ENCODE measurements at places on chromosomes 16 and 17.

- DNase-seq, result no peak
Observed at GRCh38 chr16:468068-468821, 42.8 kb downstream of the RAB11FIP3 start.

- no peak for DNase-seq
Observed at GRCh38 chr17:50363217-50364060, 9.5 kb downstream of the MRPL27 start.

DNA sequence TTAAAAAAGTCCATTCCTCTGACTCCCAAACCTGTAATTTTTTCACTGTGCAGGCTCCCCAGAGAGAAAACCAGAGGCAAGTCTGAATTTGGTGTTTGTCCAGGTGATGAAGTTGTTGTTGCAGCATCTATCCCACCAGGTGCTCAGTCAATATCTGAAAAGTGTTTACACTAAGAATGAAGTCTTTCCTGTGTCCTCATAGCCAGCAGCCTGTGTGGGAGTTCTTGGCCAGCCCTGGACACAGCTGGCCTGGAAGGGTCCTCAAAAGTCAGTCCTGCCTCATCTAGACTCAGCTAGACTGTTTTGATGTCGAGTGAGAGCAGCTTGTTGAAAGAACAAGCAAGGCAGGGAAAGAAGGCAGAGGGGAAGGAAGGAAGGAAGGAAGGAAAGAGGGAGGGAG is 3.3 kb upstream of the PMP22 start:
- DNase-seq, result no peak

DNA sequence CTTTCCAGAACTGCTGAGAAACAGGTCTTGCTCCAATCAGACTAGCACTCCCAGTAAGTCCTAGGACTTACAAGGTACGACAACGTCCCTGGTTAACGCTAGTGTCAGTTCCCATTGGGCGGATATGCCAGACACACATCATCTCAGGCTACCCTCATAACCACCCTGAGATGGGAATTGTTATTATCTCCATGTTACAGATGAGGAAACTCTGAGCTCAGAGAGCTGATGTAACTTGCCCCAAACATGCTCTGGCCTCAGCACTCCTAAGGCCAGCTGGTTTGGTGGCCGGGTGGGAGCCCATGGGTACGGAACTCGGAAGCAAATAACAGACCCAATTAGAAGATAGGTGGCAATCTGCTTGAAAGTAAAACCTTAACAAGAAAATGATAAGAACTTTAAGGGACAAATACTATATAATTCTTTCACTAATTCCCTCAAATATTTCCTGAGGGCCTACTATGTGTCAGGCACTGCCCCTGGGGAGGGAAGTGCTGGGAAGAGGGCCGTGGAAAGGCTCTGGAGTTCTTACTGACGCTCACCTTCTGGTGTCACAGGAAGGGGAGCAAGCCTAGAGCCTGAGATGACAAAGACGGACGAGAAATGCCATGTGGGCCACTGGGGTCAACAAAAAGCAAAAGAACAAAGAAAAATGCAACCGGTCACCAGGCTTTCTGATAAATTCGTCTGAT is 6.9 kb downstream of the CREBBP start:
- no peak for DNase-seq

- DNase-seq, result no peak
Observed at GRCh38 chr17:50604513-50604912, 30.2 kb upstream of the ABCC3 start.

- DNase-seq, result no peak
Observed at GRCh38 chr16:15653227-15653626, 3.2 kb downstream of the NDE1 start.

DNA sequence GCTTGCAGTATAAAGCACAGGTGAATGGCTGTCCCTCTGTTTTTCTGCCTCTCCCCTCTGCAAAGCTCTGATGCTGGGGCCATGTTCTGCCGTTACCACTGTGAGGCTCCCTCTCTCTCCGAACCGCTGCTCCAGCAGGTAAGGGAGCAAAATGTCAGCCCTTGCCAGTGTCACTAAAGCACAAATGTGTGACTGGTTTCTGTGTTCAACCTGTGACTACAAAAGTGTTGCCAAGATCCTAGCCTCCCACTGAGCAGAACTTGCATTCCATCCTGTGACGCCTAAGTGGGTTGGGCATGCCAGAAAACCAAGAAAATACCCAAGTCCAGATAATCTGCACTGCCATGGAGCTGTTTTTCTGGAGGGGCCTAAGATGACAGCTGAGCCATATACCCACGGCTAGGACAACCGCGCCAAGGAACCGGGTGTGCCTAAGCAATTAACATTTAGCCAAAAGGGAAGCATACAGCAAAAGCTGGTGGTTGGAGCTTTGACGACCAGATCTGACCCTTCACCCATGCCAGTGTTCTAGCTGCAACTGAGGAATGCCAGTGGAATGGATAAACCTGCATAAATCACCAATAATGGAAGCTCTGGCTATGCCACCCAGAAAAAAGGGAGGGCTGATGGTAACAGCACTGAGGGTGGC is 35.0 kb downstream of the PSME3IP1 start:
- DNase-seq, result no peak
